ENCODE measurements at places on chromosomes 4 and X.

- DNase-seq, result no peak
Measured at GRCh38 chr4:56317749-56318148, 69.5 kb downstream of the AASDH start.

GRCh38 chr4:16126714-16127113, 42.9 kb upstream of the PROM1 start:
- DNase-seq, result no peak

- DNase-seq, result no peak
Measured at GRCh38 chrX:154490021-154490413, 412 bp downstream of the SLC10A3 start.

GRCh38 chrX:626745-627509, 3.7 kb upstream of the SHOX start:
- no peak for DNase-seq

- DNase-seq, result no peak
Measured at GRCh38 chr4:108024085-108024877, 34.6 kb downstream of the HADH start.

GRCh38 chr4:77581724-77582123, 23.9 kb upstream of the CXCL13 start:
- DNase-seq, result no peak

DNA sequence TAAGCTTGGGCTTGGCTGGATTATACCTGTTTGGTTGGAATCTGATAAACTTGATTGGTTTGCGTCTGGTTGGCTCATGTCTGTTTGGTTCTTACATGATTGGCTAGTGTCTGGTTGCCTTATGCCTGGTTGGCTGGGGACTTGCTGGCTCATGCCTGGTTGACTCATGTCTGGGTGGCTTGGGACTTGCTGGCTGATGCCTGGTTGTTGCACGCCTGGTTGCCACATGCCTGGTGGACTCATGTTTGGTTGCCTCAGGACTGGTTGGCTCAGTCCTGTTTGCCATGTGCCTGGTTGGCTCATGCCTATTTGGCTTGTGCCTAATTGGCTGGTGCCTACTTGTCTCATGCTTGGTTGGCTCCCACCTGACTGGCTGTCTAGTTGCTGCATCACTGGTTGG, 104.5 kb downstream of the APOOL start:
- no peak for DNase-seq

GRCh38 chr4:3369781-3370674, 71.7 kb upstream of the HGFAC start:
- DNase-seq, result no peak

- DNase-seq, result no peak
Measured at GRCh38 chr4:25976780-25977179, 62.8 kb downstream of the SMIM20 start.

DNA sequence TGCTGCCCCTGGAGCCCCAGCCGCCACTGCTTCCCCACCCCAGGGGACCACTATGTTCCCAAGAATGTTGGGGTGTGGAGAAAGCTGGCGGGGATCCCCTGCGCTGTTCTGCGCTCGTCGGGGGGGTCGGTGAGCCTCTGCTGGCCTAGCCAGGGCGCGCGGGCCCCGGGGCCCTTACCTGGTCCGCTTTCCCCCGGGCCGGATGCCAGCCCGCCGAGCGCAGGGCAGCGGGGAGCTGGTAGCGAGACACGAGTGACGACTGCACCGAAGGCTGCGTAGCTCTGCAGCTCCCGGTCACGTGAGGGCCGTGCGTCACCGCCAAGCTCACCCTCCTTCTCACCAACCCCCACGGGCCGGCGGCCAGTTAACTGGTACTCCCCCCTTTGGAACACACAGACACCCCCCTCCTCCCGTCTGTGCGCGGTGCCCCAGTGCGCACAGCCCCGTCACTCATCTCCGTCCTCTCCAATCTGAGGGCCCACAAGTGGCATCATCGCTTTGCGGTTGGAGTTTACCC, at the start of gene BEX1:
Gene BEX1 (minus strand): TSS at position 254 of the 517 bp plus-strand sequence. CDS start 897 bp downstream, outside the sequence.
- no peak for DNase-seq

DNA sequence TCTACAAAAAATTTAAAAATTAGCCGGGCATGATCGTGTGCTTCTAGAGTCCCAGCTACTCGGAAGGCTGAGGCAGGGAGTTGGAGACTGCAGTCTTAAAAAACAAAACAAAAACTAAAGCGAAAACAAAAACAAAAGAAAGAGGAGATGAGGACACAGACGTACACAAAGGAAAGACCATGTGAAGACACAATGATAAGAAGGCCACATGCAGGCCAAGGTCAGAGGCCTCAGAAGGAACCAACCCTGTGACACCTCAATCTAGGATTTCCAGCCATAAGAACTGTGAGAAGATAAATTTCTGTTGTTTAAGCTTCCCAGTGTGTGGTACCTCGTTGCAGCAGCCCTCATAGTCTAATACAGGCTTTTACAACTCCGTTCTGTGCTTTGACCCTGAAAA, 177.0 kb upstream of the ATP6AP2 start:
- no peak for DNase-seq
